HTR-8/SVneo (cell line): ENCODE measurements at places on chromosomes 2 and 18.

DNA sequence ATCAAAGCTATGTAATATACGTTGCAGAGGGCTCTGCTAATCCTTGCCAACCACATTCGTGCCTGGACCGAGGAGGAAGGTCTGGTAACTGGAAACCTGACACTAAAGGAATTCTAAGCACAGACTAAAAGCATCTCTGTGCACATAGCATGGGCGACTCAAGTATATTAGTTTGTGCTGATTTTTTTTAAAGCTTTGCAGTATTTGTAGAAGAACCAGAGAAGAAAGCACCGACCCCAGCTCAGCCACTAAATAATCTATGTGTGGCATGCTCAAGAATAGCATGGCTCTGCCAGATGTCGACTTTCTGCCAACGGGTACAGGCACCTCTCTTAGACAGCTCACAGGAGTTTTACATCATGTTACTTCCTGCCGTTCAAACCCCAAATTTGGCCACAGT lies 73.2 kb upstream of the NRP2 start:
- no peak for DNase-seq

DNA sequence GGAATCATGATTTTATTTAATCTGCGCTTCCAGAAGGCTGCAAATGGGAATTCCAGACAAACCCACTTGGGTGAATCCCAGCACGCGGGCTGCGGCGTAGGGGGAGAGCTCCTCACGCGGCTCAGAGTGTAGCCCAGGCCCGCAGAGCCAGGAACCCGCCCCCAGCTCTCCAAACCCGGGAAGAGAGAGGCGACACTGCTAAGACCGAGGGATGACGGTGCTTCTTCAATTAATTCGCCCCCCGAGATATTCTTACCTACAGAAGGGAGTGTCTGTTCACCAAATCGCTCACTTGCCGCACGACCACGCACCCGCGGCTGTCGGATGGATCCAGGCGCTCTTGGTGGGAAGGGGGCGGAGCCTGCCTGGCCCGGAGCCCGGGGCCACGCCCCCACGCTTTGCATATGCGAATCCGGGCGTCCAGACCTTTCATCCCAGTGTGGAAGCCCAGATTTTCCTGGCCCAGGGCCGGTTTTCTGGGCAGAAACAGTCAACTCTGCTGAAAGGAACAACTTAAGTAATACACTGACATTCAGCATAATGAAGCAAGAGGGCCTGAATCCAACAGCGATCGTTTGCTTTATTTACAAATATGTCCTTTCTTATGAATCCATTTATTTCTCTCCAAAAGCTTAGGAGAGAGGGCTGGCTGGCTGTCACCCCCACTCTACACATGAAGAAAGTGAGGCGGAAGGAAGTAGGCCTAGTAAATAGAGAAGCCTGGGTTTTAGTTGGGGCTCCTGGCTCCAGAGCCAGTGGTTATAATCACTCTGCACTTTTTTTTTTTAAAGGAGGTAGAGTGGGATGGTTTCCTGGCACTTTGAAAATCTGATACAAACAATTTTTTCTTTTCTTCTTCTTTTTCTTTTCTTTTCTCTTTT lies at the start of gene SLC19A3:
TSS of gene SLC19A3 (minus strand) at position 342 of the 881 bp plus-strand sequence. CDS start 15,710 bp downstream, outside the sequence.
- DNase-seq = peak; percentile 76

DNA sequence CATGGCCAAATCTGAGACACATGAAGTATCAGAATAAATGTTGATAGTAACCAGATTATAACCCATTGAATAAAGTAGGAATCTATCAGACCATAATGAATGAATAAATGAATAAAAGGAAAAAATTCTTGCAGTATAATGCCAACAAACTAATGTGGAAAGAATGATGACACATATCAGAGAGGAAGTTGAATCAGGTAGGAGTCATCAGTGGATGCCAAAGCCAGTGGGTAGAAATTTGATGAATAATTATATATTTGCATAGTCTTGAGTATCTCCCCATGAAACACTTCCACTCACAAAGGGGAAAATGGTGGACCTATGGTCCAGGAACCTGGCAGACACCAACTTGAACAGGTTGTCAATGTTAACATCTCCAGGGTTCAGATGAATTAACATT lies 68.6 kb downstream of the GALNT3 start:
- DNase-seq = peak; percentile 3

DNA sequence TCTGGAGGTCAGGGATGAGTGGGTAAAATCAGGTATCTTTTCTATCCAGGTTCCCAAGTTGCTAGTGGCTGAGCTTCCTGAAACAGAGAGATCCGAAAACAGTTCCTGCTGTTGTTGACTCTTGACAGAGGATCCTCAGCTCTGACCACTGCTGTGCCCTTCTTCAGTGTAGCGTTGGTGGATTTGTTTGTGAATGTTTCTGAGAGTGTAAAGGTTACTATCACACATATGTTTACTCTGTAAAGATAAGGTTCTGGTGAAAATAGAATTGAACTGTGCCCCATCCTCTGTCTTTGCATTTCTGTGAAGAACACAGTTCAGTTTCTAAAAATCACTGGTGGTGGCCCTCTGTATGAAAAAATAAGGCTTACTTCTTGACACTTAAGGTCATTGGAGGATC lies 119.8 kb downstream of the LDLRAD4 start:
- DNase-seq = no peak
